ENCODE measurements at places on chromosomes 3 and 15.

DNA sequence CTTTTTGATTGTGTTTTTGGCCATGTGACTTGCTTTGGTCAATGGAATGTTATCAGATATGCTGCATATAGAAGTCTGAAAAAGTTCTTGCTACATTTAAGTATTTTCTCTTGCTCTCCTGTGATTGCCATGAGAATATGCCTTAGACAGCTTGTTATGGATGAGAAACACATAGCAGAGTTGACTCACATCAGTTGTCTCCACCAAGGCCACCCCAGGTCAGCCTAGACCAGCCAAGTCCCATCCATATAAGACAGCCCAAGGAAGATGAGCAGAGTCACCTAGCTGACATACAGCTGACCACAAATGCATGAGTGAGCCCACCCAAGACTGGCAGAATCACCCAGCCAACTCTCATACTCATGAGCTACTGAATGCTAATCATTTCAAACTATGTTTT, 153.0 kb downstream of the THRB start:
- DNase-seq: no peak

DNA sequence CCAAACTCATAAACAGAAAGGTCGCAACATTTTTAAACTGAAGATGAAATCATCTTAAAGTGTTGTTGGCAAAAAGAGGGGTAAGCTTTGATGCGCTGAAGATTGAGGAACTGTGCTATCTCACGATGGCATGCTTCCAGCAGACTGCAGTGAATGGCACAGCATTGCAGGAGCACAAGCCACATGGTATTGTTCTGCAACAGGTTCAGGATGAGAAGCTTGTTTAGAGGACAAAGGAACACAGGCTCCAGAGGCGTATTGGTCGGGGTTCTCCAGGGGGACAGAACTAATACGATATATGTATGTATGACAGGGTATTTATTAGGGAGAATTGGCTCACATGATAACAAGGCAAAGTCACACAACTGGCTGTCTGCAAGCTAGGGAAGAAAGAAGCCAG, 13.8 kb upstream of the PLD1 start:
- DNase-seq: no peak

GRCh38 chr15:43932907-43933306, 106.1 kb downstream of the WDR76 start:
- no peak for DNase-seq

- DNase-seq: no peak
Measured at GRCh38 chr15:50127255-50127777, 8.3 kb upstream of the ATP8B4 start.

DNA sequence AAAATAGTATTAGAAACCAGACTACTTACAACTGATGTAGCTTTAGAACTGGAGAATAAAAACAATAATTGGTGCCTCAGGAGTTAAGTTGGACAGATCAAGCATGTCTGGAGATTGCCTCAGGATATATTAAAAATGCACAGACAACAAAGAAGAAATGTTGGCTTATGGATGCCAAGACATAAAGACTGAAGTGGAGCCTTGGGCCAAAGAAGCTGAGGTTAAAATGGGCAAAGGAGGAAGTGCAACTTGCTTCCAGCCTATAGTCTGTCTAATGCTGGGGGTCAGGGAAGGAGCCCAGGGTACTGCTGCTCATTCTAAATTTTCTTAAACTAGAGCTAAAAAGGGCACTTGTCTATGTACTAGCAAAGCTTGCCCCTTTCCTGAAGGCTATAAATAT, 77.5 kb downstream of the ESYT3 start:
- DNase-seq: no peak

DNA sequence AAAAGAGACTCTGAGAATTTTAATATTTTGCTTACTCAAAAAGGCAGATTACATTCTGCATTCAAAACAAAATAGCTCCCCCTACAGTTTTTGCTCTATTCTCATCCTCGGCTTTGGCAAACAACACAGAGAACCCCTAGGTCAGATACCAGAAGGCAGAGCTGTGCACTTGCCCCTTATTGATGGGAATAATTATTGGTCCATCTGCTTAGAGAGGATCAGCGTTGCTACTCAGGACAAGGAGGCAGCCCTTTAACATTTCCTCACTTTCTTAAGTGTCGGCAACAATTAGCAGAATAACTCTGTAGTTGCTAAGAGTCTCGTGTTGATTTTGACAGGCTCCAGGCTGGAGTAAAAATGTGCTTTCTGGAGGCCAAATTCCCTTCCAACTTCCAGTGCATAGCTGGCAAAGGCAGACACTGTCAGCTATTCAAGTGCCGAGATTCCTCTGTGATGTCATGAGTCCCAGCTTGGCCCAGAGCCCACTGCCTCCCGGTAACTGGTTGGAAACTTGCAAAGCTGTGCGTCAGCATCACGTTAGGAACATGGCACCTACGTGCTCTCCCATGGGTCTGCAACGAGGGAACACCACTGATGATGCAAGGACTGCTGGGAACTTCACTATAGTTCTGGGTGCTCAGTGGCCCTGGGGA, 482.7 kb upstream of the ADAMTS9 start:
- peak; percentile 82 for DNase-seq

DNA sequence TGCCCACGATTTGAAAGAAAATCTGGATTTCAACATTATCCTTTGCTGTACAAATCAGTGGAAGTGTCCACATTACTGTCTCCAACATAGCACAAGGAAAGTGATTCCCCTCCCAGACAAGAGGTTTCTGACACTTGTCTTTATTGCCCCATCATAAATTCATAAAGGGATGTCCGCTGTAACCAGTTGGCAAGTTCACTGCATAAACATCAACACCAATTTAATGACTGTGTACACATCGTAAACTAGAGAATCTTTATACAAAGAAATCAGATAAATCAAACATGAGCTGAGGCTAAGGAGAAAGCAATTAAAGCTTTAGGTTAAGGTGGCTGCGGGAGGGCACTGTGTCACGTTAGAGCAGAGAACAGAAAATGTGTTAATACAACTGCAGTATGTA, 129.8 kb downstream of the MEIS2 start:
- DNase-seq: no peak

DNA sequence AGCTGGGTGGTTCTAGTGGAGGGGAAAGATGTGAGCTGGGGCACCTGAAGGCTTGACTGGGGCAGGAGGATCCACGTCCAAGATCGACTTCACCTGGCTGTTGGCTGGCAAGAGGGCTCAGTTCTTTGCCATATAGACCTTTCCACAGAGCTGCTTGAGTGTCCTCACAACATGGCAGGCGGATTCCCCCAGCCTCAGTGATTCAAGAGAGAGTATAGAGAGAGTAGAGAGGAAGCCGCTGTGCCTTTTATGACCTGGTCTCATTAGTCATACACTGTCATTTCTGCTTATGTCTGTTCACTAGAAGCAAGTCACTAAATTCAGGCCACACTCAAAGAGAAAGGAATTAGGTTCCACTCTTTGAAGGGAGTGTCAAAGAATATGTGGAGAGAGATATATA, 101.6 kb downstream of the APBA2 start:
- no peak for DNase-seq

- no peak for DNase-seq
Measured at GRCh38 chr3:123406598-123406997, 42.3 kb downstream of the ADCY5 start.

GRCh38 chr15:65940618-65940909, 71.3 kb downstream of the RAB11A start:
- peak; percentile 57 for DNase-seq

GRCh38 chr3:22013641-22014040, 262.6 kb upstream of the ZNF385D start:
- no peak for DNase-seq

DNA sequence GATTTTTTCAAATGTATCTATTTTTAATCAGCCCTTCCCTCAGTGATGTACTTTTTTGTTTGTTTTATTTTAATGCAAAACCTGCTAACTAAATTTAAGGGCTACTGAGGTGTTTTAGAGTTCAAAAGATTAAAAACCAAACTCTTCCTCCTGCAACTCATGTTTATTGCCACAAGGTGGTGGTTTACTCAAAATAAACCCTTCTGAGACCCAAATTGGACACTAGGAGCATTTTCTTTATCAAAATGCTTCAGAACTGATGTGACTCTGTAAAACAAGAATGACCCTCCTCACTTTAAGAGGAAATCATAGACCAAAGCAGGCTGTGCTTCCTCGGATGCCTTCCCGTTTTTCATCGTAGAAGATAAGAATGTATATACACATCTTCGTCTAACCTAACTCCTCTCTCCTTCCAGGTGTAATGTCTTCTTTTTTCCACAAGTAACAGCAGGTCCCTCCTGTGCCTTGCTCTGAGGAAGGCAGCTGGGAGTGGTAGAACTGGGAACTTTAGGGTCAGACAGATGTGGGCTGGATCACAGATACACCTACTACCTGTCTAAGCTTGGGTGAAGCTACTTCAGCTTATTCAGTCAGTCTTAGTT, 2.9 kb upstream of the NME9 start:
- no peak for DNase-seq

DNA sequence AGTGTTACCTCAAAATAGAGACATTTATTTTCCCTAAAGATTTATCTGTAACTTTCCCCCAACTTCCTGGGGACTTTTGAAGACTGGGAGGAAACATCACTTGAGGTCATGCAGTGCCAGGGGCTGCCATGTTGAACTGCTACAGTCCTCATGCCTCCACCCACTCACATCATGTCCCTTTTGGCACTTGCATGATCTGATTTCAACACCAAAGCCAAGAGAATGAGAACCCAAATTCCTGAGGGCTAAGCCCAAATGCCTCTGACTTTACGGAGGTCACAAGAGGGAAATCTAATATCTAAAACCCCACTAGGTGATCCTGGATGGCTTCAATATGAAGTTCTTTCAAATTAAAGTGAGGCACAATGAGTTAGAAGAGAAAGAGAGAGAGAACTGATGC, 213.1 kb downstream of the NTRK3 start:
- no peak for DNase-seq

DNA sequence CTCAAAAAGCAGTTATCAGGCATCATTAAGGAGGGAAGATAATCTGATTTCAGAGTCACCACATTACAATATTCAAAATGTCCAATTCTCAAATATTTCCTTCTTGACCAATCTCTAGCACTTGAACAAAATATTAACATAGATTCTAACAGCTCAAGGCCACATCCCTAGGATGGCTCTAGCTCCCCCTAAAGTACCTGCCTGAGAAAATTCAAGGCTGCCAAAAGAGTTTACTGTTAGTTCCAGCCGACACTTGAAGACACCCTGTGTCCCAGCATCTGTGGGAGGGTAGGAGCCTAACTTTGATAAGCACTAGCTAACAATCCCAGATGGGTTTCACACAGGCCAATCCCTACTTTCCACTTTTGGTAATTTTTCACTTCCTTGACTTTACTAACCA, 10.4 kb downstream of the NSMCE3 start:
- DNase-seq: no peak

GRCh38 chr3:131349946-131350347, 31.6 kb upstream of the NUDT16 start:
- peak; percentile 78 for DNase-seq

GRCh38 chr15:33866101-33866737, 102.1 kb upstream of the CHRM5 start:
- no peak for DNase-seq

DNA sequence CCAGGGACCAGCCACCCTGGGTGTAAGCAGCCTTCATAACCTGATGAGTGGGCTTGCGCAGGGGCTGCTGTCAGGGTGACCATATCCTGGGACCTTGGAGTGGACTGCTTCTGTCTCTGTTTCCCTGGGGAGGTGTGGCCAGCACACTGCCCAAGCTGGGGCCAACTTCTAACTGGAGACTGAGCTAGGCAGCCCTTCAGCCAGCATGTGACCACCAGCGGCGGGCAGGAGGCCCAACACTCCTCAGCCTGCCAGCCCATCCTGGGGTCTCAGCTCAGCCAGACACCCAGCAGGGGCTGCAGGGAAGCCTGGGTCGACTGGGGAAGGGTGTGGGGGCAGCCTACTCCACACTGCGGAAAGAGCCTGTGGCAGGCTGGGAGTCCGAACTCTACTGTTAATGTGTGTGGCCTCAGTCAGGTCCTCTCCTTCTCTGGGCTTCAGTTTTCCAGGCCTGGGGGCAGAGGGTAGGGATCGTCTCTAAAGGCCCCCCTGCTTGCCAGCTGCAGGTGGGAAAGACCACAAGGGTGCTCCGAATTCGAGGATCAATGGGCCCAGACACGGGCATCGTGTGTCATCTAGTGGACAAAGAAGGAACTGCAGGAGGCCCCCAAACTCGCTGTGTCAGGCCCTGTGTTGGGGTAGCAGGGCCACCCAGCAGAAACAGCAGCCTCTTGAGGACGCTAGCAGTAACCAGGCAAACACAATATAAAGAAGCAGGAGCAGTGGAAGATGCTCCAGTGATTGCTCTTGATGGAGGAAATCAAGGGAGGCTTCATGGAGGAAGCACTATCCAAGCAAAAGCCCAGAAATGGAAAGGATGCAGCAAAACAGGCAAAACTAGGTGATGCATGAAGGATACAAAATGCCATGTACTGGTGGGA, 2.0 kb upstream of the SEMA3G start:
- DNase-seq: peak; percentile 35

DNA sequence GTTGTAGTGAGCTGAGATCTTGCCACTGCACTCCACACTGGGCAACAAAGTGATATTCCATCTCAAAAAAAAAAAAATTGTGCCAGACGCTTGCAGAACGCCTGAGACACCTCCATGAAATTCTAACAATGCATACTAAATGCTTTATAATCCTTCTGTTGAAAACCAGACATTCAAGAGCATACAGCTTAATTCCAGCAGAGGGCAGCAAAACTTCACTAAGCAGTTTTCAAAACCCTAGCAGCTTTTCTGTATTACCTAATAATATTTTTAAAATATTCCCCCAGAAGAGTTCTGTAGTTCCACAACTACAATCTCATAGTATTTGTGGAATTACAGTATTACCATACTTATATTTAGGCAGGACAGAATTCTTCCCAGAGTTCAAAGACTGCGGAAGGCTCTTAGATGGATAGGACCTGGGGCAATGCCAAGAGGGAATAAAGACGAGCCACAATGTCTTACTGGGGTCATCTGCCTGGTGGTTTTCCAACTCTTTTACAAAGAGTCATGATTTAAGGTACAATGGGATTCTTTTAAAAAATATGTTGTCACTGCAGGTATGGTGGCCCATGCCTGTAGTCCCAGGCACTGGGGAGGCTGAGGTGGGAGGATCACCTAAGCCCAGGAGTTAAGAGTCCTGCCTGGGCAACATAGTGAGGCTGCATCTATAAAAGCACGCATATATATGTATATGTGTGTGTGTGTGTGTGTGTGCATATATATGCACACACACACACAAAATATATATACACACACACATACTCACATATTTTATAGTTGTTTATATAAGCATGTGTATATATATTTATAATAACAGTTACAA, 19.6 kb upstream of the TASOR start:
- peak; percentile 52 for DNase-seq

GRCh38 chr3:3189961-3190360, 10.5 kb upstream of the CRBN start:
- no peak for DNase-seq

GRCh38 chr3:158451405-158452055, 119.5 kb upstream of the MLF1 start:
- DNase-seq: no peak

DNA sequence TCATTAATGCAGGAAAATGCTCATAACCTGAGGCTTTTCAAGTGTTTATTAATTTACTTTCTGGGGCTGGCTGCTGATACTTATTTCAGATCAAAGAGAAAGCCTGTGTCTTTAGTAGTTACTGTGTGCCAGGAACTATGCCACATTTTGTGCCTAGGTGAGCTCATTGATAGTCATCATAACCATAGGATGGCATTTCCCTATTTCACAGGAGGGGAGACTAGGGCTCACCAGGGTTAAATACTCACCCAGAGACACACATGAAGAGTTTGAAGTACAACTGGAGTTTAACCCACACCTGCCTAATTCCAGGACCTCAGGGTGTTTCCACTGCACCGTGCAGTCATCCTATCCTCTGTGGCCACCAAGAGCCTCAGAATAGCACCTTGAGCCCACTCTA, 264.4 kb upstream of the NR2E3 start:
- DNase-seq: no peak
